ENCODE measurements at places on chromosomes 1 and 21. TPM values are rescaled to one million over a fixed set of nuclear protein-coding genes. Genes with fewer than 3 reads are reported as not detected.

The LCE3E gene
- not detected for total RNA-seq

The NPPB gene
- not detected for total RNA-seq

The TTC34 gene
- under 0.01 TPM for total RNA-seq

The FBXO42 gene
- 6.3 TPM for total RNA-seq
